ENCODE measurements at places on chromosomes 4 and X.

DNA sequence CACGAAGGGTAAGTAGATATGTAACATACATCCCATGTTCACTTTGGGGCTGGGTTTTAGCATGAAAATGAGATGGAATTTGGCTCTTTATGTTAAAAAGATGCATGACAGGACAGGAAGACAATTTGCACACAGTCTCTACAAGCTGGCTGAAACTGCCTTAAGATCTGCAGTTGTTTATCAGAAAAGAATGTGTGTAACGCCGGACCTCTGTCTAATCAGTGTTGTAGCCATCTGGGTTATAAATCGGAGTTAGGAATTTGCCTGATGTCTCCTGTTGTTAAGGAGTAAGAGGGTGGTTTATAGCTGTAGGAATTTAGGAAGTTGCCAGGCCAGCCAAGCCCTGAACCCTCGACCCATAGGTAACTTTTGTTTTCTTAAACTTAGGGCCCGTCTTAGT lies 562.9 kb upstream of the FAT1 start:
- no peak for DNase-seq

GRCh38 chrX:151753313-151754046 lies 18.9 kb downstream of the CNGA2 start:
- DNase-seq, result no peak

- no peak for DNase-seq
Observed at GRCh38 chr4:86927843-86928395, 6.9 kb upstream of the AFF1 start.

DNA sequence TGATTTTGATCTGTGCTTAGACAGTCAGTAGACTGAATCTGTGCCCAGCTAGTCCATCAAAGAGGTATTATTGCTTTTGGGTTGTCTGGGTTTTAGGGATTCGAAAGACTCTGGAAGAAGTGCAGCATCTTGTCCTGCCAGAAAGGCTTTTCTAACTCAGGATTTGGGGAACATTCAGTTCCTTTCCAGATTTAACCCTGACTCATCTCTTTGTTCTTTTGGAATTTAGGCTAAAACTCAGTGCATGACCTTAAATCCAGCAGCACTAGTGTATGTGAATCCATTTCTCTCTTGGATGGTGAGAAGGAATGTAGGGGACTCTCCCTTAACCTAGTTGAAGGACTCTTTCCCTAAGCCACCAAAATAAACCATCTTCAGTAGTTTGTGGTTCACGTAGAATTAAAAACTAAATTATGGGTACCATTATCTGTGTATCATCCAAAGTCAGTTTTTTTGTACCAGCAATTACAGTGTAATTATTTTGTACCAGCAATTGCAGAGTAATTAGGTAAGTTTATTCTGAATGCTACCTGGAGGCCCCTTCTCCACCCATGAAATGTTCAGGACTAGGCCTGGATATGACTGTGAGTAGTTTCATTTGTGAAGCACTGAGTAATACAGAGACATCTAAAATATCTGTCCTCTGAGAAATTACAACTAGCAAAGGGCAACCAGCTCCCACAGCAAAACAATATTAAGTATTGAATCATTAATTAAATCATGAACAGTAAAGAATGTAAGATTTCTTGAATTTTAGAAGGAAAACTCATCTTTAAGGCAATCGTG lies 384.0 kb downstream of the TMA16 start:
- DNase-seq, result no peak

DNA sequence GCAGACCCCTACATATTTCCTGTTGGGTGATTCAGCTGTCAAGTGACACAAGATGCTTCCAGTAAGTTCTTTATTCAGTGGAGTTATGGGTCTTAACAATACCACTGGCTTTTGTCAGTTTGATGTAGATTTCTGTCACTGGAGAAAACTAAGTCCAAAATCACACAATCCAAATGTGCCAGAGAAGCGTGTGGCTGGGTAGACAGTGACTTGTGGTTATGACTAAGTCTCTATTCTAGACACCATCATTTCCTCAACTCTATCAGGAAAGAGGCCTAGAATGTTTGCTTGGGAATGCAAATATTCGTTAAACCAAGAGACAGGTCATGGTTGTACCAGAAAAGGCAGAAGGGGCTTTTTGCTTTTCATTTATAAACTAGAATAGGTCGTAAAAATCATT lies 54.4 kb upstream of the HS3ST1 start:
- no peak for DNase-seq

DNA sequence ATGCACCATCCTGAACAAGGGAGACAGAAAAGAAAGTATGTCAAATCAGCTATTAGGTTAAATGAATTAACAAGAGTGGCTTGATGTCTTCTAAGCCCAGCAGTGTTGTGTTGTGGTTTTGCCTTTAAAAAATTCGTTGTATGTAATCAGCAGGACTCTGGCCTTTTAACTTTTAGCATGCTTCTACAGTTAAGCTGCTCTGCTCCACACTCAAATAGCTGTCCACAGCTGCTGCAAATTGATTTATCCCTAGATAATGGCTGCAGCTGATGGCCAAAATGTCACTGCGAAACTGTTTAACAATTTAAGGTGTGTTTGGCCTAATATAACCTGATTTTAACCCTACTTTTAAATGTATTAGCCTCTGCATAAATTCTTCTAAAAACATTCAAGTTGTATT lies 85.8 kb downstream of the CXXC4 start:
- DNase-seq, result no peak

GRCh38 chrX:37685381-37686359 lies at the start of gene XK:
TSS of gene XK (plus strand) at chrX:37685791. CDS start at chrX:37685962, 171 bp downstream.
- DNase-seq, result peak; percentile 67

DNA sequence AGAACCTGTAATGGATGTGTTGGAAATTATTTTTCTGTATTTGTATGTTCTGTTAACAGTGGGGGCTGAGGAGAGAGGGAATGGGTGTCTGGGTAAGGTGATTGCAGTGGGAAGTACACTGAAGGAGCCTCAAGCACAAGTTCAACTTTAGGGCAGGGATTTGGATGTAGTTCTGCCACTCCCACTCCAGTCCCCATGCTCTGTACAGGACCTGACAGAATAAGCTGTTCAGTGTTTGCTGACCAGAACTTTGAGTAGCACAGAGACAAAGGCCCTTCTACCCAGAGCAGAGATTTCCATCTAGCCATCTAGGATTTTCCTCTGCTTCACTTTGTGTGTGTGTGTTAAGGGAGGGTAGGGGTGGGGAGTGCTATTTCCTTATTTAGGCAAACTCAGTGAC lies 49.2 kb downstream of the VSIG4 start:
- DNase-seq, result no peak

GRCh38 chr4:45280121-45280520 lies 553.8 kb upstream of the GNPDA2 start:
- no peak for DNase-seq

DNA sequence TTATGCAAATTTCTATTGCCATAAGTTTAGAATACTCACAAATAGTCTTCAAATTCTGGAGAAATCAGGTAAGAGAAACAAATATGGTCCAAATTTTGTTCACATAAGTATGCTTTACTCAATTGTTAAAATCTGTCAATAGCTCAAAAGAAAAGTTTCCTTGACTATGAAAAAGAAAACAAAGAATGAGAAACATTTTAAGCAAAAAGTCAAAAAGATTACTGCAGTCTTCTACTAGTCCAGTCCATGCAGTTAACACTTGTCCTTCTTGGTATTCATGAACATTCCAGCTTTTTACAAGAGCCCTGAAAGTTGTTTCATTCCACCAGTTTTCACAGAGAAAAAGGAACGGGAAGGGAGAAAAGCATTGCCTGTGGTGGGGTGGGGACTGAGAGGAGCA lies 54.7 kb upstream of the ZXDA start:
- no peak for DNase-seq

- DNase-seq, result no peak
Observed at GRCh38 chr4:72909461-72909860, 160.1 kb downstream of the COX18 start.

DNA sequence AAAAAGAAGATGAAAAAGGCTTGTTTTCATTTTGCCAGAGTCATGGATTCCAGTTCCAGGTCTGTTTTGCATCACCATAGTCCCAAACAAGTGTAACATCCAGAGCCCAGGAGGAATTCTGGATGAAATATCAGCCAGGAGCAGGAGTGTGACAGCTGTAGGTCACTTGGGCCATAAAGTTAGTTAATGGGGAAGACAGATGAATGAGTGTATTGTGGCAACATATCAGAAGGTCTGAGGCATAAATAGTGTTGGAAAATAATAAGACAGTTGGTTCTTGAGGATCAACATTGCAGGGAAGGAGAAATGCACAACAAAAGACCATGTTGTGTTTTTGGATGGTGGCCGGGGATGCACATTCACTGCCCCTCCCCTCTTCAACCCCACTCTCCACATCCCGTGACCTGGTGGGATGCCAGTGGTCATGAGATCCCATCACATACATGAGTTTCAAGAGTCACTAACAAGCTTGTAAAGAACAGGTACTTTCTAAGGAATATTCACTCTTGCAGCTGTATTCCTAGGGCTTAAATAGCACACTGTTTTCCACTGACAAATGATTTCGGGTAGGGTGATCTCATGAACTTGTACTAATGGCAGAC lies 83.1 kb upstream of the IGFBP7 start:
- DNase-seq, result no peak

DNA sequence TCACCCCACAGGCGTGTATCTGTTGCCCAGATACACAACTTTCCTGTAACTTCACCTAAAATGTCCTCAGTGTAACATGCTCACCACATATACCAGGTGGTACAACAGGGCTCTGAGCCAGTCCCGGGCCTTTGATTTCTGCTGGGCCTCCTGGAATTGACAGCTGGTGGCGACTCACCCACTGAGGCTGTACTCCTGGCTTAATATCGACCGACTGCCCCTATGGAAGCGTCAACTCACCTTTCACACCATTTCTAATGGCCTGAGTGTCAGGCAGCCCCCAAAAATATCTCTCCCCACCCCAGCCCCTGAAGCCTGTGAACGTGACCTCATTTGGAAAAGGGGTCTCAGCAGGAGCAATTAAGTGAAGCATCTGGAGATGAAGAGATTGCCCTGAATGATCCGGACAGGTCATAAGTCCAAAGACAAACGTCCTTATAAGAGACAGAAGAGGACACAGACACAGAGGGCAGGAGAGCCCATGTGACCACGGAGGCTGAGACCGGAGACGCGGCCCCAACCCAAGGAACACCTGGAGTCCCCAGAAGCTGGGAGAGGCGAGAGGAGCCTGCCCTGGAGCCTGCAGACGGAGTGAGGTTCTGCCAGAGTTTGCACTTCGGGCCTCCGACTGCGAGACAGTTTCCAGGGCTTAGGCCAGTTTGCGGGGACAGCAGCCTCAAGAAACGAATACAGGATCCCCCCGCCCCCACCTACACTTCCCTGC lies 12.6 kb upstream of the MXD4 start:
- no peak for DNase-seq

DNA sequence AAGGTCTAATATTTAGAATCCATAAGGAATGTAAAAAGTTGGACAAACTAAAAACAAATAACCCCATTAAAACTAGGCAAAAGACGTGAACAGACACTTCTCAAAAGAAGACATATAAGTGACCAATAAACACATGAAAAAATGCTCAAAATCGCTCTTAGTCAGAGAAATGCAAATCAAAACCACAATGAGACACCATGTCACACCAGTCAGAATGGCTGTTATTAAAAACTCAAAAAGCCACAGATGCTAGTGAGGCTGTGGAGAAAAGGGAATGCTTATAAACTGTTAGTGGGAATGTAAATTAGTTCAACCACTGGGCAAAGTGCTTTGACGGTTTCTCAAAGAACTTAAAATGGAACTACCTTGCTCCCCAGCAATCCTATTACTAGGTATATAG lies 674.3 kb upstream of the MAGEB2 start:
- no peak for DNase-seq

DNA sequence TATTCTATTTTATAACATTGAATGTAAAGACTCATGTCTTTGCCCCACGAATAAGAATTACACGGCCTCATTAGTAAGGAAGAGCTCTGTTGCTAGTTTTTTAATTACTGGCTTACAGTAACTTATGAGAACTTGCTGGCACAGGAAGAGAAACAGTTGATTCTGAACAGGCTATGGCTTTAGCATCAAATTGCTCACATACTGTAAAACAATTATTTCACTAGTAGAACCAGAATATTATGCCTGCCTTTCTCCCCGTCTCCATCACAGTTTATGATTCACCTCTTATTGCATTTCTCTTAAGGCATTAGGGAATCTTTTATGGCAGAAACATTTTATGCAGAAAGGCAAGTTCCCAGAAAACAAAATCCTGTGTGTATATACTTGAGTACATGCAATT lies 126.1 kb downstream of the SPRY1 start:
- DNase-seq, result no peak

GRCh38 chr4:102687373-102687981 lies 73.3 kb downstream of the MANBA start:
- no peak for DNase-seq

- DNase-seq, result no peak
Observed at GRCh38 chr4:17702641-17703040, 78.8 kb downstream of the FAM184B start.

DNA sequence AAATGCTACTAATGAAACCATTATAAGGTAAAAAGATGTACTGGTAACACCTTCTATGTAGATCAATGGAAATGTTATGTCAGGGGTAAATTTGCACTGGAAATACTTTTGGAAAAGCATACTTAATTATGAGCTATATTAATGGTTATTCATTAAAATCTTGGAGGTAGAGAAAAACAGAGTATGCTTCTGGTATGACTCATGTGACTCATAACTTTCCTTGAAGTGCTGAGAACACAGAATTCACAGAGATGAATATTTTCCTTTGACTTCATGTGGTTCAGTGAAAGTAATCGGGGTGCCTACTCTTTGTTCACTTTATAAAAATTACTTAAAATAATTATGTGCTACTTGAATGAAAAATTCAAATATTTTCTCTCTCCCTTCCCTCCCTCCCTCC lies 254.2 kb downstream of the KCTD8 start:
- DNase-seq, result no peak

DNA sequence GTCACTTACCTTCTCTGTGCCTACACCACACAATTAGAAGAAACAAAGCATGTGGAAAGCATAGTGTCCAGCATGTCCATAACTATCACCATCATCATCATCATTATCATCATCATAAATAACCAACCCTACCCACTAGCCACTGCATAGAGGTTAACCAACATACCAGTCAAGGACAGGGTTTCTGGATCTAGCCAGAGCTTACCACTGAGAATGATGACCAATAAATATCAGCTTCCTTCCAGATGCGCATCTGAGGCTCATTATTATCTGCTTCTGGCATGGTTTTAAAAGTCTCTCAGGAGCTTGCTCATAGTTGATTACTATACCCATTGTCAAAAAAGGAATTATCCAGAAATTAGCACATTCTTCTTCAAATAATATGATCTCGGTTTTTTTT lies 25.5 kb upstream of the MYOZ2 start:
- DNase-seq, result no peak

GRCh38 chr4:156547439-156547838 lies 424.2 kb downstream of the PDGFC start:
- DNase-seq, result no peak

GRCh38 chr4:78742300-78742699 lies 33.9 kb upstream of the BMP2K start:
- DNase-seq, result no peak

- no peak for DNase-seq
Observed at GRCh38 chrX:66042307-66043077, 2.6 kb upstream of the VSIG4 start.

DNA sequence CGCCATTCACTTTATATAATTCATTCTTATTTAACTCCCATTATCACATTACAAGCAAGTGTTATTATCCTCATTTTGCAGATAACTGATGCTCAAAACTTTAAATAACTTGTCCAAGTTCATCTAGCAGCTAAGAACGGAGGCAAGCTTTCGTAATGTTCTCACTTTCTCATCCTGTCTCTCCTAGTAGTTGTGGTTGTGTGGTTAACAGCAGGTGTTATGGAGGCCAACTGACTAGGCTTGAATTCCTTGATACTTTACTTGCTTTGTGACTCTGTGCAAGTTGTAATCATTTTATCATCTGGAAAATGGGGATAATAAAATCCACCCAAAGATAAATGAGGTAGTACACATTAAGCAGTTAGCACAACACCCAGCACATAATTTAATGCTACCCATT lies 109.9 kb upstream of the PTPN13 start:
- DNase-seq, result no peak
